Right kidney (tissue), 9 donors: ENCODE measurements at places on chromosomes 12 and 14.

DNA sequence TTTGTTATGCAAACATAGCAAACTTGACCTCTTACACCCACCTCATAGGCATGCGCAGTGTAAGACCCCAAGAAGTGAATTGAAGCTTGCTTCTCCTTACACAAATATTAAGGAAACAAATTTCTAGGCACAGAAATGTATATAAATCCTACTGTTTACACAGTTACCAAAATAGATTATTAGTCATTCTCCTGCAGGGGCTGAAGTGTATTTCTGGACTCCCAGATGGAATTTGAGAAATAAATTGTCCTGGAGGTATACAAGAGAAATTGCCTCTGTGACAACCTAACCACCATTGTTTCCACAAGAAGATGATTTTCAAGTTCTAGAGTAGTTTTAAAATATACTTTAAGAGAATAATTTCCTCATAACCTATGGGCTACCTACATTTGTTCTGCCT, 656.0 kb upstream of the MDGA2 start:
- DNase-seq, result no peak

GRCh38 chr14:89267656-89268055, 149.4 kb downstream of the FOXN3 start:
- no peak for DNase-seq

GRCh38 chr14:77730976-77731497, 23.1 kb downstream of the SLIRP start:
- DNase-seq, result no peak

DNA sequence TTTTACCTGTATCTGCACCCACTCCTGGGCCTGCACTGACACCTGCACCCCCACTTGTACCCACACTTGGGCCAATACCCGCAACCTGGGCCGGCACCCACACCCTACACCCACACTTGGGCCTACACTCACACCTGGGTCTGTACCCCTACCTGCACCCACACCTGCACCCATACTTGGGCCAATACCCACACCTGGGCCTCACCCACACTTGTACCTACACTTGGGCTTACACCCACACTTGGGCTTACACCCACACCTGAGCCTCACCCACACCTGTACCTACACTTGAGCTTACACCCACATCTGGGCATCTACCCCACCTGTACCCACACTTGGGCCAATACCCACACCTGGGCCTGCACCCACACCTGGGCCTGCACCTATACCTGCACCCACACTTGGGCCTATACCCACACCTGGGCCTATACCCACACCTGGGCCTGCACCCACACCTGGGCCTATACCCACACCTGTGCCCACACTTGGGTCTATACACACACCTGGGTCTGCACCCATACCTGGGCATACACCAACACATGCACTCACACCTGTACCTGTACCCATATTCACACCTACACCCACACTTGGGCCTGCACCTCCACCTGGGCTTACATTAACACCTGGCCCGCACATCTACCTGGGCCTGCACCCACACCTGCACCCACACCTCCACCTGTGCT, 39.2 kb downstream of the DAO start:
- DNase-seq, result no peak

- DNase-seq, result peak; percentile 58
These were observed 107.7 kb downstream of the ARF6 start for GRCh38 chr14:50000380-50001150.
